ENCODE measurements at places on chromosomes 7 and 10. TPM values are rescaled to one million over a fixed set of nuclear protein-coding genes. Genes with fewer than 3 reads are reported as not detected.

- DNase-seq = no peak
These were observed 219.5 kb downstream of the GLI3 start for GRCh38 chr7:42017349-42017986.

- no peak for DNase-seq
These were observed 41.7 kb downstream of the FAM171A1 start for GRCh38 chr10:15329437-15329836.

GRCh38 chr7:125804273-125804672, 874.6 kb upstream of the POT1 start:
- DNase-seq = no peak

- DNase-seq = no peak
These were observed 19.4 kb upstream of the FHIP2A start for GRCh38 chr10:114802177-114802576.

DNA sequence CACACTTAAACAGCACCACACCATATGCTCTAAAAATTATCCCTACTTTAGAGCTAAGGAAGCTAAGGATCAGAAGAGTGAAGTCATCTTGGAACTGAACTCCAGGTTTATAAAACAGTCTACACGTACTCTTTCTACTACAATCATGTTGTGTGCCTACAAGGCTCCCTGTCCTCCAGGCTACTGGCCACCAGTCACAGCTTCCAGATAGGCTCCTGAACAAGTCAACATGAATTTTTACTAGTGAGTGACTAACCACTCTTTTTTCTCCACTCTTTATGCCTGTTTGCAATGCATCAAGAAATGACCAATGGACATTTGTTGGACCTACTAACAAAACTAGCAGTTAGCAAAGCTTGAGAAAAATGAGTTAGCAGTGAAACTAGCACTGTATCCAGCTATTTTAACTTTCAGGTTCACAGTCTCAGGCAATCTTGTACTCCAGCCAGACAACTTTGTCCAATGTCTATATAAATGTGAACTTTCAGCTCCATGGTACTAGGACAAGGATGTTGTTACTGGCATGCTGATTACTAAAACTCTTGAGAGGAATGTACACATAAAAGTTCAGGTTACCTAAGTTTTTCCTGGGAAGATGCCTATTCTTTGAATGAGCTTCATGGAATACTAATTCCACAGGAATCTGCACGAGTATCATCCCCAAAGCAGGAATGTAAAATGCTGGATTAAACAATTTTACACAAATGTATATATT, 180.0 kb downstream of the BTAF1 start:
- DNase-seq = no peak

DNA sequence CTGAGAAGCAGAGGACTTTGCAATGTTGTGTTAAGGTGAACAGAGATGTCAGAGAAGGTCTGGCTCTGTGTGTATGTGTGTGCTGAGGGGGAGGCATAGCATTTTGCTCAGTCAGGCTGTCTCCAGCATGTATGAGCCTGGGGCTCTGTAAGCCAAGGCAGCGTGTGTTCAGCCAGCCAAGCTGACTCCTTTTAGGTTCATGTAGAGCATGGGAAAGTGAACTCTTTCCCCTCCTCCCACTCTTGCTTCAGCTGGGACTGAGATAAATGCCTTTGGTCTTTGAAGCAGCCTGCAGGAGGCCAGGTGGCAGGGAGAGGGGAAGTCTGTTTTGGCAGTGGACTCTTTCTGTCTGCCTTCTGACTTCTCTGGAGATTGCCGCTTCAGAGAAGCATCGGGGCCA, 3.8 kb downstream of the SFXN2 start:
- DNase-seq = no peak

DNA sequence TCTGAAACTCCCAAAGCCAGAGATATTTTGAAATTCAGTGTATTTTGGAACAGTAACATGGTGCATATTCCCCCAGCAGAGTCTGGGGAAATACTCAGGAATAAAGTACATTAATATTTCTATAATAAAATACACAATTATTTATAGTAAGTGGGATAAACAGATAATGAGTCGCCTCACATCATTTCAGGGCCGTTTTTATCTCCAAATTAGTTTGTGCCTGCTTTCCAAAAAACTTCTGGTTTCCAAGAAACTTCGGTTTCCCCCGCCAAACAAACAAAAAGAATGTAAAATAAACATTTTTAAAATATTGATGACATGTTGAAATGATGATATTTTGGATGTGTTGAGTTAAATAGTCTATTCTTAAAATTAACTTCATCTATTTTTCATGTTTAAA, 48.2 kb downstream of the AFAP1L2 start:
- no peak for DNase-seq

DNA sequence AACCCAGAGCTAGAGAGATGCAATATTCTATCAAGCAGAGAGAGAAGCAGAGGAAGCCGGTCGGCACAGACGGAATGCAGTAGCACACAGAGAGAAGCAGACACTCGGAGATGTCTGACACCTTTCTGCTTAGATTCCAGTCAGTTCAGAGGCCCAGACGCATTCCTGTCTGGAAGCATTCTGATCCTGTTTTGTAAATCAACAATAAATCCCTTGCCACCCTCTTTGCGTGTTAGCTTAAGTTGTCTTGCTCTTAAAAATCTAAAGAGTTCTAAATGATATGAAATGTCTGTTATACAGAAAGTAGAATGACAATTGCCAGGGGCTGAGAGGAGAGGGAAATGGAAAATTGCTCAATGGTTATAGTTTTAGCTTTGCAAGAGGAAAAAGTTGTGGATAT, 27.4 kb upstream of the ATRNL1 start:
- no peak for DNase-seq

- no peak for DNase-seq
These were observed 55.0 kb downstream of the GBF1 start for GRCh38 chr10:102300278-102300843.

DNA sequence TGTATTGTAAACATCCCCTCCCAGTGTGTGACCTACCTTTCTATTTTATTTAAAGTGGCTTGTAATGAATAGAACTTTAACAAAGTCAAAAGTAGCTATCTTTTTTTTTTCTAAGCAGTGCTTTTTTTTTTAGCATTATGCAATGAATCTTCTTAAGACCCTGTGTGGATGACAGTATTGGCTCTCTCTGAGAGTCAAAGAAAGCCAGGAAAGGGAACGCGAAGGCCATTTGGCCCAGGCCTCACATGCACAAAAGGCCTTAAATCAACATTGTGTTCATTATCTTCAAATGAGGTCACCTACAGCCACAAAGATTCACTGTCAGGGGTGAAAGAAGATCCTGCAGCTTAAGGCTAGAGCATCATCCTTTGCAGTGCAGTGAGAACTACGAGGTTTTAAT, 721.5 kb downstream of the GRID1 start:
- DNase-seq = no peak

- DNase-seq = no peak
These were observed 9.3 kb upstream of the GTPBP4 start for GRCh38 chr10:978826-979421.

- DNase-seq = no peak
These were observed 16.3 kb downstream of the VOPP1 start for GRCh38 chr7:55556031-55556430.

- no peak for DNase-seq
These were observed 68.9 kb upstream of the FOXK1 start for GRCh38 chr7:4612939-4613841.

- no peak for DNase-seq
These were observed 180.3 kb downstream of the NPSR1 start for GRCh38 chr7:34838329-34838728.

- DNase-seq = no peak
These were observed 57.1 kb upstream of the CYP2C18 start for GRCh38 chr10:94626476-94626875.

GRCh38 chr7:41003611-41003940, 699.3 kb downstream of the INHBA start:
- no peak for DNase-seq

DNA sequence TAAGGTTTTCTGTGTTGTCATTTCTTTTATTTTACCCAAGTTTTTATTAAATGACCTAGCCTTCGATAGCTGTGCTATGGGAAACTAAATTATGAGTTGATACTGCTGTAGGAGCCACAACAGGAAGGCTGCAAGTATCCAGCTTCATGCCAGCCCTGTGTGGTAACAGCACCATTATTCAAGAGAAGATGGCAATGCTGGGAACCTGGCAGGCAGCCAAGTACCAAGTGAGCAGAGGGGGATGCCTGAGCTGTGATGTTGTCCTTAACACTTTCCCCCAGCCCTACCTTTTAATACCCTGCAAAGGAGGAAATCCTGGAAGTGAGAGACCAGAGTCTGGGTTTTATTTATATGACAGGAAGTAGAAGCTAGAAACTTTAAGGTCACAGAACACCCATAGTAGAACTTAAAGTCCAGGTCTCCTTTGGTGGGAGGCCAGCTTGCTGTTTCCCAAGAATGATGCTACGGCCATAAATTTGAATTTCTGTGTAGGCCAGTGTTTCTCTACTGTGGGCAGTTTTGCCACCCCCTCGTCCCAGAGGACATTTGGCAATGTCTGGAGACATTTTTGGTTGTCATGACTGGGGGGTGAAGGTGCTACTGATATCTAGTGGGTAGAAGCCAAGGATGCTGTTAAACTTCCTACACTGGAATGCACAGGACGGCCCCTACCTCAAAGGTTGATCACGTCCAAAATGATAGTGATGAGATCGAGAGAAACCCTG, 9.2 kb upstream of the ATXN7L1 start:
- DNase-seq = no peak

DNA sequence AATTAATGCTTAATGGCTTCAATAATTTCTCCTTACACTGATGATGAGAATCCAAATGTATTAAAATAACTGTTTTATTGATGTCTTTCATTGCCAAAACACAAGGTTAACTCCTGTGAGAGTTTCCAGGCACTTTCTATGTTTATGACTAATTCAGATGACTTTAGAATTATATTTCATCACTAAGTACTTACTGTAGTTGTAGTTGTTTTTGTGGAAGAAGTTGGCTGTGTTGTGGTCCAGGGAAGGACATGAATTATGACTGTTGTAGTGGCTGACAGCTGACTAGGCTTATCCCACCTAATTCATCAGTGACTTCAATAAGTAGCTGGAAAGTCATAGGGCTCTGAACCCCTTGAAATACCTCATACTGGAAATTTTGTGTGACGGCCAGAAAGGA, 254.8 kb downstream of the HGF start:
- no peak for DNase-seq

DNA sequence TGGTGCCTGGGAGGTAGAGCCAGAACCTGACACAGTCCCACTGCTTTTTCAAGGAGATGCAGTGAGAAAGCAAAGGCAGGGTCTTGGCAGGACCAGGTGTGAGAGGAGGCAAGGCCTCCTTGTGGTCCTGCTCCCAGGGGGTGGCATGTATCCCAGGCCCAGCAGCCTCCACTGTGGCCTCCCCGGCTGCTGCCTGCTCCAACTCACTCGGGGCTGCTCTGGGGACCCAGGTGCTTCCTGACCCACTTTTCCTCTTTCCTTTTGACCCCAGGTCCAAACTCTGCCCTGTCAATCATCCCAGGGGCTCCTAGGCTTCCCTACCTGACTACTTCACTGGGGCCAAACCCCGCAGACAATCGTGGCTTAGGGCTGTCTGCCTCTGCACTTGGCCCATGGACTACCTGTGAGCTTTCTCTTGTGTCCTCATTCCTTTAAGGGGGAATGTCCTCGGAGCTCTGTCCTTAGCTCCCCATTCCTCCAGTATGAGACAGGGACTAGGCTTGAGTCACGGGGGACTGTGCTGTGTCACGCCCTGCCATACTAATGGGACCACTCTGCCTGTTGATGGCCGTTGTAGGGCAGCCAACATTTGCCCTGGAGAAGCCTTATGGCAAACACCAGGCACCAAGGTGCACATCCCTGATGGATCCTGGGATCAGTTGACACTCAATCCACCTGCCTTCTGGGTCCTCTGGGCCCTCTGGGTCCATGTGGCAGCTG, 1.1 kb upstream of the AEBP1 start:
- DNase-seq = no peak

GRCh38 chr7:150430465-150431085, 19.9 kb upstream of the GIMAP8 start:
- DNase-seq = no peak

GRCh38 chr10:51162002-51162401, 87.7 kb downstream of the PRKG1 start:
- DNase-seq = no peak

DNA sequence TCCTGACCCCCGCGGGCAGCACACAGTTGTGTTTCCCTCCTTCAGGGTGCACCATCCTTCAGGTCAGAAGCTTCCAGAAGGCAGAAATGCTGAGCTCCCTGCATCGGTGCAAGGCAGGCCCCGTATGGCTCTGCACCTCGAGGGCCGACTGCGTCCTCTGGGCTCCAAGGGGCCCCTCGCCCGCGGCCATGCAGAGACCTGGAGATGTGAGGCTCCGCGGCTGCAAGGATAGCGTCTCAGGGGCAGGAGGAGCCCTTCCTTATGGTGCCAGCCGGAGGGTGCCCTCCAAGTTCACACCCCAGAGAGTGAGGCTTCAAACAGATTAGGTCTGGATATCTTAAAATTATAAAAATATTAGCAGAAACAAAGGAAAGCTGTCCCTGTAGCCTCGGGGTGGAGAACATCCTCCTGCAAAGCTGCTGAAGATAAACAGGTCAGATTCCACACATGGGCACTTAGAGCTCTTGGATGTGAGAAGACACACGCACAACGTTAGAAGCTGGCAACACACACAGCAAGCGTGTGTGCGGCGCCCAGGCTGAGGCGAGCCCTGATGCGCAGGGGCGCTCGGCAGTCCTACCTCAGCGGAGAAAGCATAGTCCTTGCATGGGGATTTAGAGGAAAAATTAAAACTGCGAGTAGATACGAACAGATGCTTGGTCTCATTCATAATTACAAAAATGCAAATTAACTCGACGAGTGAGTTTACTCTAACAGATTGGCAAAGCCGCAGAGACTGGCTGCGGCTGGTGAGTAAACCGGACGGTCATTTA, 20.4 kb downstream of the KNDC1 start:
- DNase-seq = no peak

- no peak for DNase-seq
These were observed 293.7 kb downstream of the FZD1 start for GRCh38 chr7:91557789-91558404.

DNA sequence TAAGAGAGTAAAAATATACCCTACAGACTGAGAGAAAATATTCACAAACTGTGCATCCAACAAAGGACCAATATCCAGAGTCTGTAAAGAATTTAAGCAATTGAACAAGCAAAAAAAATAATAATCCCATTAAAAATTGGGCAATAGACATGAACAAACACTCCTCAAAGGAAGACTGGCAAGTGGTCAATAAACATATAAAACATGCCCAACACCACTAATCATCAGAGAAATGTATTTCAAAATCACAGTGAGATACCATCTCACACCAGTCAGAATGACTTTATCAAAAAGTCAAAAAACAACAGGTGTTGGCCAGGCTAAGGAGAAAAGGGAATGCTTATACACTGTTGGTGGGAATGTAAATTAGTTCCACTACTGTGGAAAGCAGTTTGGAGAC, 21.9 kb upstream of the ZNF804B start:
- DNase-seq = no peak

GRCh38 chr10:34697351-34698247, 117.5 kb downstream of the PARD3 start:
- no peak for DNase-seq

GRCh38 chr10:126932516-126932915, 27.3 kb downstream of the DOCK1 start:
- no peak for DNase-seq

Gene STEAP1
- total RNA-seq = 13.1 TPM

Gene ASB13
- 37.3 TPM for total RNA-seq

Gene KCND2
- 6.0 TPM for total RNA-seq

Gene C1QL3
- total RNA-seq = 0.09 TPM

Gene NRP1
- 76.2 TPM for total RNA-seq

Gene HOXA4
- 2.3 TPM for total RNA-seq

Gene PPP1R3A
- total RNA-seq = not detected

Gene AGMO
- total RNA-seq = 8.3 TPM

Gene SH2B2
- 7.2 TPM for total RNA-seq

Gene LRIT2
- total RNA-seq = not detected

Gene UNCX
- not detected for total RNA-seq
